ENCODE measurements at places on chromosomes 3 and 15.

GRCh38 chr15:64824929-64825430, 467 bp downstream of the PIF1 start:
- DNase-seq: no peak

- DNase-seq: no peak
Observed at GRCh38 chr3:124512881-124513609, 217.2 kb upstream of the UMPS start.

GRCh38 chr3:98968824-98969223, 67.3 kb upstream of the DCBLD2 start:
- DNase-seq: no peak

DNA sequence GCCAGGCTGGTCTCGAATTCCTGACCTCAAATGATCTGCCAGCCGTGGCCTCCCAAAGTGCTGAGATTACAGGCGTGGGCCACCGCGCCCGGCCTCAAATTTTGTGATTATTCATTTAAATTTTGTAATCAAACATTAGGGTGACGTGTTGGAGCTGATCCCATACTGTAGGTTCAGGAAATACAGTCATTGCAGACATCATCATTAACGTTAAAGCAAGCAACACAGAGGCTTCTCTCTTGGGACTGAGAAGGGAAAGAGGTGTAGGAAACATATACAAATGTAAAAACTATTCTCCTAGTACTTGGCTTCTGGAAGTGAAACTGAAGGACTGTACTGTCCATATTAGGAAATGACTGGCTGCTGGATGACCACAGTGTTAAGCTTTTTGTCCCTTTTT, 11.1 kb upstream of the ARID3B start:
- no peak for DNase-seq

Data from memory B cell (primary cell).